ENCODE measurements at places on chromosomes 5 and 9.

DNA sequence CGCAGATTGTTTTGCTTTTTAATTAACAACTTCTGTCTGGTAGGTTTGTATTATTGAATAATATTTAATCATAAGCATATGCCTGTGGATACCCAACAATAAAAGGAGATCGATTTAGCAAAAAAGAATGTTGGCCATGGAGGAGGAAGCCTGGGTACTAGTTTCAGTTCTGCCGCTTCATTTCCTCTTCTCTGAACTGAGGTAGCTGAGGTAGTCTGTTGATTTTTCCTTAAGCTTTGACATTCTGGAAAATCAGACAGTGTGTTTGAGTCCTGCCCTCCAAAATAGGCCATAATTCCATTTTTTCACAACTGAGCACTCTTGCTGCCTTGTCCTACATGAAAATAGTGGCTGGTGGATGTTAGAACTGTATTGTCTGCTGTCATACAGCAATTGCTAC lies 6.0 kb upstream of the GPR21 start:
- no peak overlapping the region for H3K4me3 ChIP-seq
- H3K4me1 ChIP-seq, result no peaks in the 10 kb centered on the region
- no peak overlapping the region for H3K27ac ChIP-seq

GRCh38 chr5:23064710-23065109 lies 211.6 kb upstream of the CDH12 start:
- no peak overlapping the region for H3K4me3 ChIP-seq
- DNase-seq, result no peak
- no peaks in the 10 kb centered on the region for H3K4me1 ChIP-seq
- H3K36me3 ChIP-seq, result no peaks in the 10 kb centered on the region

DNA sequence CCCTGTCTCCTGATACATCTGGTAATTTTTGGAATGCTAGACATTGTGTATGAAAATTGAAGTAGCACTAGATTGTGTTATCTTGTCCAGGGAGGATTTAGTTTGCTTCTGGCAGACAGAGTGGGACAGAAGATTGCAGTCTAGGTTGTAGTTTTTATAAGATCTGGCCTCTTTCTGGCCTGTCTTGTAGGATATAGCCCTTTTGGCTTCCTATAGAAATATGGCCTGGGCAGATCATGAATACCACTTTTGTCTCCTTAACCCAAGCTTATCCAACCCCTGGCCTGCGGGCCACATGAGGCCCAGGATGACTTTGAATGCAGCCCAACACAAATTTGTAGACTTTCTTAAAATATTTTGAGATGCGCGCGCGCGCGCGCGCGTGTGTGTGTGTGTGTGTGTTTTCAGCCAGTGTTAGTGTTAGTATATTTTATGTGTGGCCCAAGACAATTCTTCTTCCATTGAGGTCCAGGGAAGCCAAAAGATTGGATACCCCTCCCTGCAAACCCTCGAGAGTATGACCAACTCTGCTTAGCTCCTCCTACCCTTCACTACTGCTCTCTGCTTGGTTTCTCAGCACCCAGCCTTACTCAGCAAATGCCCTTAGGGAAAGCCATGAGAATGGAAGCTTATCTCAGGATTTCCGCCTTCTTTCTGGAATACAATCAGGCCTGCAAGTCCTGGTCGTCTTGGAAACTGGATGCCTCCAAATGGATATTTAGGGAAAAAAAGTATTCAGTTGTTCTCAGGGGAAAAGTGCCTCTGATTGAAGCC lies 26.5 kb downstream of the ANKRD33B start:
- no peak for DNase-seq
- H3K4me1 ChIP-seq, result no peaks in the 10 kb centered on the region
- H3K27me3 ChIP-seq, result peaks cover under 1% of the 10 kb centered on the region

DNA sequence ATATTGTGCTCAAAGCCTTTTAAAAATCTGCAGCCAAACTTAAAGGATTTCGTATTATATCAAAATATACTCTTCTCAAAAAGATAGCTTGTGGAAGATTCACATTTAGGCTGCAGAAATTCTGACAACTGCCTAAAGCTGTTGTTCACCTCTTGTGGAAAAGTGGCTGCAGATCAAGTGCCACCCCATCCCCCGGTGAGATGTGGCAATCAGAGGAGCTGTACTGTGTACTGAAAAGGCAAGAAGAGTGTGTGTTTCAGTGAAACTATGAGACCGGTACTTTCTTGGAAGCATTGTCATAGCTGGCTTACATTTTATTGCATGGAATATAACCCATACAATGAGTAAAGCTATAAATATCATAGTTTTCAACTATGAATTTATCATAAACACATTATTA lies 64.3 kb downstream of the CDH18 start:
- H3K4me3 ChIP-seq, result no peak overlapping the region
- no peaks in the 10 kb centered on the region for H3K27me3 ChIP-seq
- DNase-seq, result no peak
- H3K4me1 ChIP-seq, result no peaks in the 10 kb centered on the region

DNA sequence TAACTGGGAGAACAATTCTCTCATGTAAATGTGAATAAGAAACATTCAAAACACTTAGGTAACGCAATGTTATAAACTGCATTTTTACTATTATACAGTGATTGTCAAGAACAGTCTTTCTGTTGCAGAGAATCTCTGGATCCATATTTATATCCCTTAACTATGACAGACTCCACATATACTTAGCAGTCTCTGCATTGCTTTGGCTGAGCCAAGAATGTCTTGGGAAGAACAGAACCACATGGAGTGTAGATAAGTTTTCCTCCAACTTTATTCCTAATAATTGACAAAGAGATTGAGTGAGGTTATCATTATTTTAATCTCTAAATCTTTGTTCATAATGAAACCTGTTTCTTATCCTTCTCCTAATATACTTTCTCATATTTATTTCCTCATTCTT lies 15.6 kb upstream of the RLN1 start:
- H3K4me3 ChIP-seq, result no peak overlapping the region
- no peak overlapping the region for H3K27ac ChIP-seq
- H3K27me3 ChIP-seq, result no peaks in the 10 kb centered on the region
- H3K4me1 ChIP-seq, result peaks cover 34% of the 10 kb centered on the region

Measured in effector memory CD8-positive, alpha-beta T cell (primary cell).